IMR-90 (cell line): ENCODE measurements at places on chromosomes 7 and 10. TPM values are rescaled to one million over a fixed set of nuclear protein-coding genes. Genes with fewer than 3 reads are reported as not detected.

Gene CALHM2
- total RNA-seq = 2.2 and 2.5 TPM in 2 replicates

Gene CPA5
- under 0.01 TPM in 1 of 2 replicates, not detected in the other for total RNA-seq

Gene PSD
- total RNA-seq = 1.4 and 2.0 TPM in 2 replicates

Gene ZNF37A
- total RNA-seq = 8.6 and 10.0 TPM in 2 replicates

Gene GIMAP7
- not detected in 2 replicates for total RNA-seq

DNA sequence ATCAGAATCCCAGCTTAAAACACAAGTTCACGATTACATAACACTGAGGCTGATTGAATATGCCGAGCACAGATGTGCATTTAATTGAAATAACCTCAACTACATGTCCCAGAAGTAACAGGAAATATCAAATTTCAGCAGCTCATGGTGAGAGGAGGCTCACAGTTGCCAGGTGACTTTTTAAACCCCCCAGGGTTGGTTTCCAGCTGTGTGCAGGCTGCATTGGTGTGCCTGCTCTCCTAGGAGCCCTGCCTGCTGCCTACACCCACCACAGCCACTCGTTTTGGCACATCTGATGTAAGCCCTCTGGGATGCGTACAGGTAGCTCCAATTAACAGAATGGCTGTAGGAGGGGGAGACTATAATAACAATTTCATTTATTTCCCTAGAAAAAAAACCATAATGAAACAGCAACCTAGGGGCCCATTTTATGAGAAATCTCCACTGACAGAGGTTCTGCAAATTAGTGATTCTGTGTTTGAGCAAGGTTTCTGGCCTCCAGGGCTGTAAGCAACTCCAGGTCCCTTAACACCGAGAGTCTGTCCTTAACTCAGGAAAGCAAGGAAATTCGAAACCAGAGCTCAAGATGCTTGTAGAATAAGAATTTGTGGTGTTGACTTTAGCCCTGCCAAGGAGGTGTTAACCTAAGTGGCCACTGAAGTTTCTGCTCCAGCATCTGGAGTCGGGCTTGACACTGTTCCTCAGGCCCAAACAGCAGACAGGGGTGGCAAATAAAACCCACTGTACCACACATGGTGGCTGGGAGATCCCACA, 161.9 kb downstream of the BMPER start:
- DNase-seq = peak; percentile 29

GRCh38 chr10:29771376-29771775, 136.6 kb upstream of the SVIL start:
- DNase-seq = no peak

- no peak for DNase-seq
Measured at GRCh38 chr7:96320442-96320841, 1.5 kb downstream of the SLC25A13 start.

DNA sequence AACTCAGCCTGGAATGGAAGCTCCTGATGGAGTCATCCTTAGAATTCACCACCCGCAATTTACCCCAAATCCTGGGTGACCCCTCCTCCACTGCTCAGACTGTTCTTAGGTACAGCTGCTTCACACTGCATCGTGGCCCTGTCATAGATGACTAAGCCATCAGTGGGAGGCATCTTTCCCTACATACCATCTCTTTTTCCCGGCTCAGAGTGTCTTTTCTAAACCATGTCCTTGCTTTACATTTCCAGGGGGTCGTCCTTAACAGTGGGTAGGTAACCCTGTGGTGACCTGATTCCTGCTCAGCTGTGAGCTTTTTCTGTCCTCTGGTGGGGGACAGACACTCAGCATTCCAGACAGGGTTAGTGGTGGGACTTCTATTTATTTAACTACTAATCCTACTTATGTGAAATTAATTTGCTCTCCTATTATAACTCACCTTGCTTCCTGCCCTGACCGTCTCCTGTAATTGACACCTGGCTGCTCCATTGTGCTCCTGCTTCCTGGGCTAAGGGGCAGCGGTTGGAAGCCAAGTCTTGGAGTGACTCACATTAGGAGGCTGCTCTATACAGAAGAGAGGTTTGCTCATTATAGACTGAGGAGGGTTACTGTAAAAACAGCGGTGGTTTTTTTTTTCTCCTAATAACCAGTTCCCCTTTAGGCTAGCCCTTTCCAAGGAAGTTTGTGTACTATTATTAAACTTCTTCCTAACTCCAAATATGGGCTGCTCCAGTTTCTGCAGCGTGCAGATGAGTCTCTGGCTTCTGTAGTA, 40.6 kb downstream of the PYROXD2 start:
- DNase-seq = peak; percentile 91

GRCh38 chr7:15543256-15543655, 18.6 kb downstream of the AGMO start:
- no peak for DNase-seq

GRCh38 chr10:132685101-132685891, 100.7 kb downstream of the NKX6-2 start:
- DNase-seq = peak; percentile 58

DNA sequence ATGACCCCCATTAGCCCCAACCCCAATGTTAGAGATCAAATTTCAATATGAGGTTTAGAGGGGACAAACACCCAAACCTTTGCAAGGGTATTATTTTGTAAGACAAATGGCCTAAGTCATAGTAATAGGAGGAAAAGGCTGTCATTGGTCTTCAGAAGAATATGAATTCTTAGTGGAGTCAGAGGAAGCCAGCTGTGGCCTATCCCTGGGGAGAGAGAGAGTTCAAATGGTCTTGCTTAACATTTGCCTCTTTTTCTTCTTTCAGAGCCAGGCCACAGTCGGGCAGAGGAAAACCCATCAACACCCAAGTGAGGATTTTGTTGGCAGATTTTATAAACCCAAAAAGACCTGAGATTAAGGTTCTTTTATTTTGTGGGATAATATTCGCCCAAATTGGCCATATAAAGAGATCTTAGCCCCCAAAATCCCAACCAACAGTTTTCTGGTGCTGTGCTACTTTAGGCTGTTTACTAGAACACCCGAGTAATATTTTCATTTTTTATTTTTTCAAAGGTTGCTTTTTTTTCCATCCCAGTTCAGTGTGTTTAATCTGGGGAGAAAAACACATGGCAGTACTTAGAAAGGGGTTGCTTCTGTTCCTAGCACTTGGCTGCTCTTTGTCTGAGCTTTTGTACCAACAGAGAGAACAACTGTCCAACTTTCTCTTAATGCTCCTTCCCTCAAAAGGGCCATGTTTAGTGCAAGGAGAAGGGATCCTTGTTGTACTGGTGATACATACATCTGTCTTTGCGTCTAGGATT, 26.8 kb upstream of the ARMC3 start:
- no peak for DNase-seq
